ENCODE measurements at places on chromosomes 1 and 21.

GRCh38 chr1:222084996-222085395 lies 343.1 kb upstream of the DUSP10 start:
- no peak for DNase-seq

DNA sequence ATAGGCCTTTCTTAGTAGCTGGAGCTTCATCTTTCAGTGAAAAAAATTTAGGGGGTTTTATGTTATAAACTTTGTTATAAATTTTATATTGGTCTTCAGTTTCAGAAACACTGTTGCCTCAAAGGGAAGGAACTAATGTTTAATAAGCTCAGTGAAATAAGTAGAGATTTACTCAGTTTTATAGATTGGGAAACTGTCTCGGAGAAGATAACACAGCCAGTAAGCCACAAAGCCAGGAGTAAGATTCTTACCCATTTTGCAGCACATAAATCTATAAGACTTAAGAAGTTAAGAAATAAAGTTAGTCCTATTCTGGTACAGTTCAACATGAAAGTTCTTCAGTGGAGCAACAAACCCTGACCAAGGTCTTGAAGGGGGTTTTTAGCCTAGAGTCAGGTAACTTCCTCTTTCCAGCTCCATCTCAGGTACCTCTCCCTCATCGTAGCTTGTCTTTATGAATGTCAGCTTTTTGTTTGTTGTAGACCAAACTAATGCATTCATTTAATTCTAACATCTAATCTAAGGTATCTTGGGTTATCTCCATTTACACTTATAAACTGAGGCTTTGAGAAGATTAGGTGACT lies 3.3 kb downstream of the KPNA6 start:
- no peak for DNase-seq

DNA sequence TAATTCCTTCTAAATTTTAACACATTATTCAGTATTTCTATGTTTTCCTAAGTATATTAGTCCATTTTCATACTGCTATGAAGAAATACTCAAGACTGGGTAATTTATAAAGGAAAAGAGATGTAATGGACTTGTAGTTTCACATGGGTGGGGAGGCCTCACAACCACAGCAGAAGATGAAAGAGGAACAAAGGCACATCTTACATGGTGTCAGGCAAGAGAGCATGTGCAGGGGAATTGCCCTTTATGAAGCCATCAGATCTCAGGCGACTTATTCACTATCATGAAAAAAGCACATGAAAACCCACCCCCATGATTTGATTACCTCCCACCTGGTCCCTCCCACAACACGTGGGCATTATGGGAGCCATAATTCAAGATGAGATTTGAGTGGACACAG lies 15.6 kb downstream of the GBP5 start:
- DNase-seq: no peak

DNA sequence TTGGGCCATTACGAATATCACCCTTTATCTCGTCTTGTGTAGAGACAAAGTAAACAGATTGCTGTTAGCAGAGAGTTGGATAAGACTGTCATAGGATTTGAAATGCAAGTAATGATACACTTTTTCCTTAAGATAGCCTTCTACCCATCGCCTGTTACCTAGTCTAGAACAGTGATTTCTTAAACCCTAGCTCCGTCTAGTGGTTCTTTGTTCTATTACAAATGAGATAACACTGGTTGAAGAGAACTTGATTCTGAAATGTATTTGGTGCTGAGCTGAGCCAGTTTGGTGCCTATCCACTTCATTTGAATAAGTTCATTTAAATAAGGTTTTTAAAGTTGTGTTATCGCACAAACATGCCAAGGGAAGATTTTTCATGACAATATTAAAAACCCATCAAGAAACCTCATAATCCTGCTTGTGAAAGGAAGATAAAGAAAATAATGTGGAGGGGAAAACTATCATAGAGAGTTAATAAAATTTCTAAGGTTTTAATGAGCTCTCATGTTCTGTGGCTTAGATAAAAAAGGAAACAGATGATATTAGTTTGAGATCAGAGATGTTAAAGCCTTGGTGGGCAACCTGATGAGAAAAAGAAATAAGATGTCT lies 1.5 kb upstream of the KCNH1 start:
- DNase-seq: no peak

DNA sequence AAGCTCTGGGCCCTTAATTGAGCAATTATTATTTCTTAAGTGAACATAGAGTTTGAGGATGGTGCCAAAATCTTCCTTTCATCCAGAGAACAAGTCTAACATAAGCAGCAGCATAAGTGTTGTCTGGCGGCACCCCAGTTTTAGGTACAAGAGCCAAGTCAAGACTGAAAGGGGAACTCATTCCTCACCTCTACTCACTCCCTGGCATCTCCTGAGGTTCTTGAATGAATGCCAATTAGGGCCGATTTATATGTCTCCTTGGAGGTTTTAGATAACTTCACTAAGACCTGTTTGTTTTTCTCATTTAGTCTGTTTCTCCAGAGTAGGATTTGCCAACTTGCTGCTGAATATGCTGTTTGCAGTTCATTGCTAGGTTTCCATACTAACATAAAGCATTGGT lies 42.6 kb upstream of the ADGRL2 start:
- no peak for DNase-seq

DNA sequence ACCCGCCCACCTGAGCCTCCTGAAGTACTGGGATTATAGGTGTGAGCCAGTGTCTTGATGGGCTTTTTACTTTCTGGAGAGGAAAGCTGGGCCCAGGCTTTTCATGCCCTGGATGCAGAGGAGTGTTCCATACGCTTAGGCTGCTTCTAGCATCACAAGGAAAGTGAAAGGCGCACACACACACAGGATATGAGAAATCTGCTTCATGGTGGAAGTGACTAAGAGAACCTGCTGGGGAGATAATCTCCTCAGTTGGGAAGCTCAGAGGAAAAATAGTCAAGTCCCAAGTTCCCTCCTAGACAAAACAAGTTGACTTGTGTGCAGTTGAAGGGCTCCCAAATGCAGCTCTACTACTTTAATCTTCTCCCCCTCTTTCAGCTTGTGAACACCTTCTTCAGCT lies 2.2 kb downstream of the NUDC start:
- DNase-seq: no peak

DNA sequence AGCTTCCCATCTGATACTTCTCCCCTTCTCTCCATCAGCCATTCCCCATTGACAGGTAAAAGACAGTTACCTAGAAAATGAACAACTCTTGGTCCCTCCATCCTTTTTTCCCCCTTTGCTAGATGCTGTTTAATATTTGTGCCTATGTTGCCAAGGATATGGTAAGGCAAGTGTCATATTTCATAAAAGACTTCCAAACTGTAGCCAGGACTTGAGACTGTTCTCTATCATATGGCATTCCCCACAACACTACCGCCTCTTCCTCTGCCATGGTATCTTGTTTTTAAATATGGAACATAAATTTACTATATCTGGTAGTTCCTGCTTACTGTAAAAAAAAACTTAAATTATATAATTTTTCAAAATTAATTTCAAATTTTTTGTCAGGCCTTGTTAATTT lies 97.2 kb downstream of the PHTF1 start:
- no peak for DNase-seq

DNA sequence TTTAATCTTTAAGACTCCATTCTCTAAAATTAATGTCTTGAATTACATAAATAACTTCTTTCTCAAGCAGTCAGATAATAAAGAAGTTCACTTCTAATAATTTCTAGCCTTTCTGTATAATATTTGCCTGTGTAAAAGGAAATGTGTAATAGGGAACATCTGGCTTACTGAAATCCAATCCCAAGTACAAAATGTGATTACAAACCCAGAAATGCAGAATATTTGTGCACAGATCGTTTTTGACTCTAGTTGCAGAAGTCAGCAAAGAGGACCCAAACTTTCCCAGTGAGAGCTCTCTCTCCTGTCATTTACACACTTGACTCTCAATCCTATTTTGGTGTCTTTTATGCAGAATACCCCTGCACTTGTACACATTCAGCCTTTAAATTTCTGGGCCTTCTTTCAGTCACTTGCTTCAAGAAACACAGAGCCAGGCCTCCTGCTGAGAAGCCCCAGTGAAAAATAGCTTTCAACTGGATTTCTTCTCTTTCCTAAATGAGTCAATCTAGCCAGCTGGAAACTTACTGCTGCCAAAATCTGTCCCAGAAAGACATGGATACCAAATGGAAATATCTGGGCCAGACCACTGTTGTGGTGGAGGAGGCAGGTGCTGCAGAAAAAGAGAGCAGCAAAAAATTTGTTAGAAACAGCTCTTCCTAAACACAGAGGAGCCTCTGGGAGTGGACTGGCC lies 68.5 kb upstream of the ADAM30 start:
- no peak for DNase-seq

GRCh38 chr1:223471566-223471965 lies 78.4 kb downstream of the CCDC185 start:
- DNase-seq: no peak

DNA sequence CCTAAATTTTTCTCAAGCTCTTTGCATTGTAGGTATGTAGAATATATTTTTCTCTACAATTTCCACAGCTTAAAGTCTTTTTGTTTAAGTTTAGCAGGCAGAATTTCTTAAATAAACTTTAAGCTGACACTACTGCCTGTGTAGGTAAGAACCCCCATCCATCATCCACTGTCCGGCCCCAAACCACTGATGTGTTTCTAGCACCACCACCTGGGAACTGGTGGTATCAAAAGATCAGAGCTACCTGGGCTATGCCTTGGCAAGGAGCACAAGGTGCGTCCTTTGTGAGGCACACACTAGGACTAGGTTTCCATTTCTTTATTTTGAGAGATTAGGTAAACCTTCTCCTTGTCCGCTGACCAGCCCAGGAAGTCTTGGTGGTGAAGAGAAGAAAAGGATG lies 10.5 kb upstream of the LELP1 start:
- no peak for DNase-seq

DNA sequence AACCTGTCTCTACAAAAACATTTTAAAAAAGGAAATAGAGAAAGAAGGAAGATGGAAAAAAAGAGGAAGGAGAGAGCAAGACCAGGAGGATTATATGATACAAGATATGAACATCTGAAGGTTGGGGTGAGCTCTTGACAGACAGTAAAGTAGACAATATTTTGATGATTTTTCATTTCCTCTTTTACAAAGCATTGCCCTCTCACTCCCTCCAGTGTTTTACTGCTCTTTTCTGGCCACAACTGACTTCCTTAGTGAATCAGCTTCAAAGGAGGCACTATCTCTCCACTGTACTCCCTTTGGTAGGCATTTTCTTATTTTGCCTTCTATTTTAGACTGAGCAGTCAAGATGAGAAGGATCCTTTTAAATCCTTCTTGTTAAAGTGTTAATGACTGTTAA lies 296.7 kb downstream of the KCTD3 start:
- no peak for DNase-seq

DNA sequence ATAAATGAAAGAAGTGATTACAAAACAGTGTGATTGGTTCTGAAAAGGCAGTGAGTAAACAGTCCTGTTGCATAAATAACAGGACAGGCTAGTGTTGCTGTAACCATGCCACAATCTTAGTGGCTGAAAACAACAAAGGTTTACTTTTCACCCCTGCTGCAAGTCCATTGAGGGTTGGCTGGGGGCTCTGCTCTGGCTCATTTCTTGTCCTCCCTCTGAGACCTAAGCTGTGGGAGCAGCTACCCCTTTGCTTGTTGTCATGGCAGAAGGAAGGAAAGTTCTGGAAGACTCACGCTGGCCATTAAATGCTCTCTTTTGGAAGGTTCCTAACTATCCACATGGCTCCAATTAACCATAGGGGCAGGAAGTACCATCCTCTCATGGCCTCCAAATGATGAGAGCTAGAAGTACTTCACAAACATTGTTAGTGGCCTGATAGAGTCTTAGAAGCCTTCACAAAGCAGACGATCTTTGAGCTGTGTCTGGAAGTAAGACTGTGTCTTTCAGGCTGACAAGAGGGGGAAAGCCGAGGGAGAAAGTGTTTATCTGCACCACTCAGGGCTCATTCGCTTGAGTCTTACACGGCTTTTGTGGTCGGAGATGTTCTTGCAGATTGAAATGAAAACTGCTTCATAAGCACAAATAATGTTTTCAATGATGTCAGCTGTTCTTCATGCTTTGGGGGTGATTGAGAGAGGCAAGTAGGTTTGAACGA lies 11.9 kb downstream of the RCSD1 start:
- DNase-seq: no peak

DNA sequence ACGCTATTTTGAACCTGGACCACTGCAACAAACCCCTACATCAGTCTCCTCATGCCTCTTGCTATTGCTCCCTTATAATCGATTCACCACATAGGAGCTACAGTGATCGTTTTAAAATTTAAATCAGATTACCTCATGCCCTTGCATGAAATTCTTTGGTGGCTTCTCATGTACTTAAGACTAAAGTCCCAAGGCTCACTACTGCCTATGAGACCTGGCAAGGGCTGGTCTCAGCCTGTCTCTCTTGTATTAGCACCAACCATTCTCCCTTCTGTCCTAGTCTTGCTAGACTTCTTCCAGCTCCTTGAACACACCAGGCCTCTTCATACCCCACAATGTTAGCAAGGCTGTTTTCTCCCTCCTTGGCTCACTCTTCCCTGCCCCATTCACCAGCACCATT lies 6.5 kb upstream of the GNPAT start:
- no peak for DNase-seq

GRCh38 chr1:40769815-40770214 lies 13.8 kb upstream of the KCNQ4 start:
- no peak for DNase-seq

DNA sequence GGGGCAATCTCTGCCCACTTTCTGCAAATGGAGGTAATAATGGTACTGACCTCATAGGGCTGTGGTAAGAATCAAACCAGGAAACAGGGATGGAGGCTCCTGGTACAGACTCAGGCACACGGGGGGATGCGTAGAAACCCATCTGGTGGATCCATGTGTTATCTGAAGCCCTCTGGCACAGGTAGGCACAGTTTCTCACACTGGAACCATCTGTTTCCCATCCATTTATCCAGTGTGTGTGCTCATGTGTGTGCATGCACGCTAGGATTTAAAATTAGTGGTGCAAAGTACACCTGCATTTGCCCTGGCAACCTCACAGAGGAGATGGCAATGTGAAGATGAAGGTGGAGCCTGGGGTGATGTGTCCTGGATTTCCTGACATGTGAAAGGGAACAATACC lies 103.3 kb downstream of the RAVER2 start:
- DNase-seq: no peak

- DNase-seq: no peak
Observed at GRCh38 chr21:40356644-40357043, 489.4 kb downstream of the PCP4 start.

DNA sequence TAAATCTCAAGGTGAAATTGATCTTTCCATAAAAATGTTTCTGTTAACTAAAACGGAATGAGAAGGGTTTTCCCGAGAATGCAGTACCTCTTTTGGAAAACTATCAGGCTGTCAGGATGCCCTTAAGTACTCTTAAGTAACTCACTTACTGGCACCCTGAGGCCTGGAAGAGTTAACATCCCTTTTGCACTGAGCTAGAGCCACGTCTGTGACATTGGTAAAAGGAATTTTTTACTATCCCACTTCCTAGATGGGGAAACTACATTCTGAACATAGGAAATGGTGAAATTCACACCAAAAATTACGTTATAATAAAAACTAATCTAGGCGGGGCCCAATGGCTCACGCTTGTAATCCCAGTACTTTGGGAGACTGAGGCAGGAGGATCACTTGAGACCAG lies 39.7 kb upstream of the MAP10 start:
- no peak for DNase-seq

GRCh38 chr1:180195916-180196315 lies 34.1 kb upstream of the LHX4 start:
- no peak for DNase-seq

Data from uterus (tissue), 4 donors.